Naive B cell (primary cell): ENCODE measurements at places on chromosomes 4 and X. TPM values are rescaled to one million over a fixed set of nuclear protein-coding genes. Genes with fewer than 3 reads are reported as not detected.

The PPBP gene
- 32.9 TPM for polyA plus RNA-seq

The SERPINA7 gene
- not detected for polyA plus RNA-seq

The HSFX3 gene
- polyA plus RNA-seq: not detected

The LDB2 gene
- not detected for polyA plus RNA-seq

The NAP1L3 gene
- polyA plus RNA-seq: not detected

DNA sequence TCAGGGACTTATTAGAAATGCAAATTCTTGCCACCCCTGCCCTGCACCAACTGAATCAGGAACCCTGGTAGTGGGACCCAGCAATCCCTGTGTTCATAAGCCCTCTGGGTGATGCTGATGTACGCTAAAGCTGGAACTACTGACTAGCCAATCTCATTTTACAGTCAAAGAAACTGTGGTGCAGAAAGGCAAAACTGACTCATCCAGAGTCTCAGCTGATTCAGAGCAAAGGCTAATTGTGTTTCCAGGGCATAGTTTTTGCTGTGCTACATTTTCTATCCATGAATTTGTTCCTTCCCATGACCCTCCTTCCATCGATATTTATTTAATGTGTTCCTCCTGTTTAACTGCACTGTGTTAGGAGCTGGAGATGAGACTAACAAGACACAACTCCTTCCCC is 207.5 kb downstream of the REPS2 start:
- no peaks in the 10 kb centered on the region for H3K36me3 ChIP-seq
- H3K27ac ChIP-seq: no peak overlapping the region
- no peaks in the 10 kb centered on the region for H3K4me1 ChIP-seq

- H3K4me3 ChIP-seq: no peak overlapping the region
- DNase-seq: no peak
- H3K36me3 ChIP-seq: no peaks in the 10 kb centered on the region
These were observed 601.1 kb upstream of the GRIA3 start for GRCh38 chrX:122582975-122583305.

GRCh38 chrX:10208953-10209352 is 52.2 kb downstream of the CLCN4 start:
- no peaks in the 10 kb centered on the region for H3K27me3 ChIP-seq
- H3K4me1 ChIP-seq: peaks cover 18% of the 10 kb centered on the region
- H3K27ac ChIP-seq: peak overlapping the region; percentile 90
- DNase-seq: no peak
- no peak overlapping the region for H3K4me3 ChIP-seq
- H3K36me3 ChIP-seq: peaks cover 18% of the 10 kb centered on the region

GRCh38 chr4:185254434-185254833 is 45.0 kb downstream of the SNX25 start:
- peak overlapping the region; percentile 7 for H3K27ac ChIP-seq
- H3K36me3 ChIP-seq: peaks cover 7% of the 10 kb centered on the region
- no peak for DNase-seq
- H3K4me1 ChIP-seq: peaks cover 27% of the 10 kb centered on the region

DNA sequence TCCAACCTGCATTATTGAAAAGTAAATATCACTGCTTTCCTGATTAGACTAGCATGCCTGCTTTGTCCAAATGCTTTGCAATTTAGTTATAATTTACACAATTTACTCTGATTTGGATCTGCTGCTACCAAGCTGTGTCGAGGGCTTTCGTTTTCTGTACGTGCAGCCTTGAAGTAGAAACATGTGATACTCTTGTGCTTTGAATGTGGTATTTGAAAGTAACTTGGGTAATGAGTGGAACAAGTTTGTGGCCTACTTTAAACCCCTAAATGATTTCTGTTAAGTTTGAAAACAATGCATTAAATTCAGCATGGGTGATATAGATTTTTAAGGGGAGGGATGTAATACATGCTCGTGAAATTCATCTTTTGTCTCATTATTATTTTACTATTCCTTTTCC is 240.7 kb downstream of the IQCM start:
- no peak for DNase-seq
- no peaks in the 10 kb centered on the region for H3K27me3 ChIP-seq
- H3K4me1 ChIP-seq: no peaks in the 10 kb centered on the region
- H3K4me3 ChIP-seq: no peak overlapping the region
- no peak overlapping the region for H3K27ac ChIP-seq

DNA sequence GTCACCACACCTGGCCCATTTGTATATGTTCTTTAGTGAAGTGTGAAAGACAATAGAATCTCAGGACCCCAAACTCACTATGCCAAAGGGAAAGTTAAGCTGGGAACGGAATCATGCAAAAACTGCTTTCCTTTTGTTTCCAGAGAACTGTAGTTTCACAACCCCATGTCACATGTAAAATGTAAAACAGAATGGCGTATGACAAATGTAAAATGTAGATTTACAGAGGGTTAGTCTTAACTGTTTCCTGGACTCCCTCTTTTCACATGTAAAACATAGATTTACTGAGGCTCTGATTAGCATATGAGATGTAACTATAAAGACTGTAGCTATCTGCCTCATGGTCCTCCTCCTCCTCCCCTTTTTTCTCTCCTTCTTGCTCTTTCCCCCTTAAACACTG is 66.3 kb downstream of the ABLIM2 start:
- no peak overlapping the region for H3K4me3 ChIP-seq
- H3K27ac ChIP-seq: no peak overlapping the region
- H3K36me3 ChIP-seq: peaks cover 26% of the 10 kb centered on the region
- peaks cover 2% of the 10 kb centered on the region for H3K4me1 ChIP-seq
